ENCODE measurements at places on chromosomes 1 and 21.

DNA sequence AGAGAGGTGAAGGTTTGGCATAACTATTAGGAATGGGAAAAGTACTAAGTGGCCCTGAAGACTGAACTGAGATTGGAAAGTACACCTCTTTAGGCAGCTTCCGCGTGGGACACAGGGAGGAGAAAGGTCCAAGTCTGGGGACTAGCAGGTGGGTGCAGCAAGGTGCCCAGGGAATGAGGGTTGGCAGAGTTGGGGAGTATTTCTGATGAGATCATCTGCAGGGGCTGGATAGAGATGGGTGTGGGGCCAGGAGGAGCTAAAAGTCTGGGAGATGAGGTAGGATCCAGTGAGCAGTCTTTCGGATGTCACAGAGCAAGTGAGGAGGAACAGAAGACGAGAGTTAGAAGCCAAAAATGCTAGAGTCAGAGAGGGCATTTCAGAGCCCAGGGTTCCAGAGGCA is 36.1 kb downstream of the CDCA8 start:
- no peak for DNase-seq

DNA sequence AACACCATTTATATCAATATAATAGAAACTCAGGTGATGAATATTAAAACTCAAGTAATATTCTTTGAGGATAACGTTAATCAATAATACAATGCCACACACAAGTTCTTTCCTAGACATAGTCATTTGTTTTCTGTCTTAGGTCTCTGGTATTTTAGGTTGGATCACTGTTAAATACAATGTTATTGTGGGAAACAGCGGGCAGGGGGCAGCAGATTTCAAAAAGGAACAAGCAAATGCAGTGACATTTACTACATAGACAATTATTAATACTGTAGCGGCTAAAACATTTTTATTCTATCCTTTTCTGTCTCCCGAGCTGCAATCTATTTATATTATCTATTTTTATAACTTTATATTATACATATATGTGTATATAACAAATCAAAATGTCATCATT is 186.4 kb upstream of the ZNHIT6 start:
- DNase-seq: no peak

DNA sequence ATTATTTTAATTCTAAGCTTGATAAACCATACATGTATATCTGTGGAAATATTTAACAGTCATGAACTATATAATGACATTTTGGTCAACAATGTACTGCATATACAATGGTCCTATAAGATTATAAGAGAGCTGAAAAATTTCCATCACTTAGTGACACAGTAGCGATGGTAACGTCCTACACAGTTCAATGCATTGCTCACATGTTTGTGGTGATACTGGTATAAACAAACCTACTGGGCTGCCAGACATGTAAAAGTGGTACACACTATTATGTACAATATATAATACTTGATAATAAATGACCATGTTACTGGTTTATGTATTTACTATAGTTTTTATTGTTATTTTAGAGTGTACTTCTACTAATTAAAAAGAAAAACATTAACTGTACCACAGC is 841.9 kb downstream of the LTN1 start:
- no peak for DNase-seq

- DNase-seq: no peak
Observed at GRCh38 chr1:84722794-84723193, 32.5 kb upstream of the SSX2IP start.

DNA sequence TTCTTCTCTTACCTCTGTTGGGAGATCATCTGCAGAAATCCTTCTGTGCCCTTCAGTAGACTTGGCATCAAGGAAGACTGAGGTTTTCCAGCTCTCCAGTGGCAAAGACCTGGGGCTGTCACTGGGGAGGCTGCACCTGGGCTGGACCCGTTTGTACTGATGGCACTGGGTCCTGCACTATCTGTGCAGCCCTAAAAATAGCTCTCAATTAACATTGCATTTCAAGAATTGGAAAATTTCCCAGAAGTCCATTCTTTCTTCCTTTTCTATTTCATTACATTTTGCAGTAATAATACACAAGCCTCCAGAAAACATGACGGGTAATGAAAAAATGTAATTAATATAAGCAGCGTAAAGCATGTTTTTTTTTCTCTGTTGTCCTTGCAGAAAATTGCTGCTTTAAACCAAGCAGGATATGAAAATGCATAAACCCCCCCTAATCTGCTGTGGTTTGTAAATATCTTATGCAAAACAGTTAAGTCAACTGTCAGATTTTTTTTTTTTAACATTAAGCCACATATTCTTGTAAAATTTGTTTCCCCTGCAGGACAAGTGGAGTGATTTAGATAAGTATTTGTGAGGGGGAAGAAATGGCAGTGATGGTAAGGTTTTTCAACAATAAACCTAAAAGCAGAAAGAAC is 64.9 kb downstream of the LMO4 start:
- no peak for DNase-seq

- no peak for DNase-seq
Observed at GRCh38 chr1:209746451-209747165, 9.2 kb upstream of the TRAF3IP3 start.

DNA sequence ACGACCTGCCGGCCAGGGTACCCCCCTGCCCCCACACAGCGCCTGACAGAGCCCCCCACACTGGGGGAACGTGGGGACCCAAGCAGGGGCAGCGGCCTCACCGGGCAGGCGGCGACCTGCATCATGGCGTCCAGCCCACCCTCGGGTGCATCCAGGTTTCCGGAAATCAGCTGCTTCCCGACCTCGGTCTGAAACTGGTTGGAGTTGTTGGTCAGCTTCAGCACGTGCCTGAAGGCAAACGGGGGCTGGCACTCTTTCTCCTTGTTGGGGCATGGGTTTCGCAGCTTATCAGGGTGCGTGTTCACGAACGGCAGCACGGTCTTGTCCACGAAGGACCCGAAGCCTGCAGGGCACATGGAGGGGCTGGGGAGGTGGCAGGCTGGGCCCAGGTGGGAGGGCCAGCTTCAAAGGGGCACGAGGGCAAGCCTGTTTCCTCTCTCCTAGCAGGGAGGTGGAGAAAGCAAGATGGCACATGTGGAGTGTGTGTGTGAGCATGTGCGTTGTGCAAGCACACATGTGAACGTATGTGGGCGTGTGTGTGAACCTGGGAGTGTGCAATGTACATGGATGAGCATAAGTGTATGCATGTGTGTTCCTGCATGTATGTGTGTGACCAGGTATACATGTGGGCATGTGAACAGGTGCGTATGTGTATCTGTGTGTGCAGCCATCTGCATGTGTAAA is 19.2 kb downstream of the ITGB2 start:
- no peak for DNase-seq

GRCh38 chr1:182622901-182623528 is 18.8 kb upstream of the RGS16 start:
- no peak for DNase-seq

GRCh38 chr1:18505666-18506065 is 24.9 kb downstream of the KLHDC7A start:
- no peak for DNase-seq

DNA sequence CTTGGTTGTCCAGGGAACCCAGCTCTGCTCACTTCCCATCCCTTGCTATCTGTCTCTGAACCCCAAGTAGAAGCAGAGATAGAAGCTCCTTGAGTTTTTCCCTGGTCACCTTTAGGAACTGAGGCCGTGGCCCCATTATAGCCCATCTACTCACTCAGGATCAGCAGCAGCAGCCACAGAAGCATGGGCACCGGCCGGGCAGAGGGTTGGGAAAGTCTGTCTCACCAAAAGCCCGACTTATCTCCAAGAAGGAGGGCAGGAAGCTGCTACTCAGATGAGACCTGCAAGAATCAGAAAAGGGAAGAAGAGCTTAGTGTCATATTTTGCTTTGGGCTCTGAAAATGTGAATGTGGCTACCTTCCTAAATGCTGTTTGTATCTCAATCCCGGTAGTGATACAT is 264 bp downstream of the FCRL3 start:
- no peak for DNase-seq

DNA sequence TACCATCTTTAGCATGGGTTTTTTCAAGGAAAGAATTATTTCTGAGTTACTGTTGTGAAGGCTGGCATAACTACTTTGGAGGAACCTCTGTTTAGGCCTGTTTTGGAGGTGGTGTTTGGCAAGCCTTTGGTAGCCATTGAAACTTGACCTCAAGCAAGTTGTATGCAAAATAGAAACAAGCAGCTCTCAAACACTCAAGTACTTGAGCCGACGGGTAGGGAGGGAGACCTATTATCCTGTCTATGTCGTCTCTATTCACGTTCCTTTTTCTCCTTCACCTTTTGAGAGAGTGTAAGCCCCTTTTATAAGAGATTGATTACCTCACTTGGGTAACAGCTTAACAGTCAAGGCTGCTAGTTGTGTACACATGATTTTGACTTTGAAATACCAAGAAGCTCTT is 878.3 kb upstream of the CXADR start:
- DNase-seq: no peak

DNA sequence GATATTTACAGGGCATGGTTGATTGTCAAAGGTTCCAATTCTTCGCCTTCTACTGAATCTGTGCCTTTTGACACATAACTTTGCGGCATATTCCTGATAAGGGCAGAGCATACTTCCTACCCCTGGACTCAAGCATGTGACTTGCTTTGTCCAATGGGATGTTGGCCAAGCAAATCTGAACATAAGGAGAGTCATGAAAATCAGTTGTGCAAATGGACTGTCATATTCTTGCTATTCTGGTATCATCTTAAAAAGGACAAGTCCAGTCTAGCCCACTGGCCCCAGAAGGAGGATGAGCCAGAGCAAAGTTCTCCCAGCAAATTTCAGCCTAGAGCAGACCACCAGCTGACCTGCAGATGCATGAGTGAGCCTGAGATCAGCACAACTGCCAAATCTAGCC is 41.0 kb upstream of the MUTYH start:
- DNase-seq: no peak

- DNase-seq: no peak
Observed at GRCh38 chr1:31000301-31000700, 65.2 kb downstream of the PUM1 start.

GRCh38 chr1:209657140-209657879 is 5.1 kb upstream of the LAMB3 start:
- DNase-seq: no peak

- no peak for DNase-seq
Observed at GRCh38 chr1:89615676-89616598, 17.0 kb upstream of the LRRC8C start.
